CD4-positive, alpha-beta T cell treated with Interleukin-1 beta for 1 hour (primary cell): ENCODE measurements at places on chromosomes 3 and 15.

GRCh38 chr15:69232765-69233164 lies 65.9 kb upstream of the PAQR5 start:
- DNase-seq, result no peak

GRCh38 chr3:10845839-10846656 lies 30.0 kb downstream of the SLC6A11 start:
- DNase-seq, result no peak

- no peak for DNase-seq
Observed at GRCh38 chr3:117201901-117202774, 492.6 kb downstream of the TUSC7 start.

- DNase-seq, result no peak
Observed at GRCh38 chr3:144491333-144491732, 519.7 kb downstream of the DIPK2A start.

DNA sequence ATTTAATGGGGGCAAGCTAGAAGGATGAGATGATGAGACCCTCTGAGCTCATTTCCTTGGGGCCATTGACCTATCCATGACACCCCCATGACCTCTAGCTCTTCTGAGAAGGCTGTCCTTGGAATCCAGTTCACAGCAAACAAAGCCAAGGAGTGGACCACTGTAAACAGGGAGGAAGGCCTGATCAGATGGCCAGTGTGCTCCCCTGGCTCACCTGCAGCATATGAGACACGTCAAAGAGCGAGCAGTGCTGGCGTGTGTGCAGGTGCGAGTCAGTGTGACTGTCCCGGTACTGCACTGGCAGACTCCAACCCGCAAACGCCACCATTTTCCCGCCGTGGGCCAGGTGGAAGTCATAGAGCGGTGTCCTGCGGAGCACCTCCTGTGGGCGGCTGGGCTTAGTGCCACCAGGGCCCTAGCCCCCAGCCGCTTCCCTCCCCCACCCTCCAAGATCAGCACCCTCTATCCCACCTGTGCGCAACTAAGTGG lies 339 bp downstream of the AMT start:
- DNase-seq, result no peak

GRCh38 chr3:58792921-58793451 lies 126.4 kb upstream of the FAM3D start:
- no peak for DNase-seq
